ENCODE measurements at places on chromosomes 1 and 21.

- DNase-seq: no peak
Observed at GRCh38 chr1:161483361-161483760, 21.9 kb upstream of the FCGR2A start.

- DNase-seq: no peak
Observed at GRCh38 chr1:8639148-8639547, 178.3 kb downstream of the RERE start.

DNA sequence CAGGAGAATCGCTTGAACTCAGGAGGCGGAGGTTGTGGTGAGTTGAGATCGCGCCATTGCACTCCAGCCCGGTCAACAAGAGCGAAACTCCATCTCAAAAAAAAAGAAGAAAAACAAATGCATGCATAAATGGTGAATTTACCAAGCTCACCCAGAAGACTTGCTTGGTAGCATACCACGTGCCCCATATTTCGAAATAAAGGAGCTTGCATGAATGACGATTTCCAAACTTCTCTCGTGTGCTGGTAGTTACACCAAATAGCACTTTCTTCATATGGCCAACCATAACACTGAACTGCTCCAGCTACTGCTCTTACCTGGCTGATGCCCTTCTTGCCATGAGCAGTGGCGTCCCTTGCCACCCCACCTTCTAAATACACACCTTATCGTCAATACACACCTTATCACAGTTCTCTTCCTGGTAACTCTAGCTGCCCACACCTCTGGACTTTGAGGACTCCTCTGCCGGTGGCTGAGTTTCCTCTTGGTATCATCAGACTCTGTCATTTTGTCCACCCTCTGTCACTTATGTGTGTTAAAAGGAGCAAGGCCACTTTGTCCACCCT lies 2.8 kb downstream of the DOP1B start:
- no peak for DNase-seq

DNA sequence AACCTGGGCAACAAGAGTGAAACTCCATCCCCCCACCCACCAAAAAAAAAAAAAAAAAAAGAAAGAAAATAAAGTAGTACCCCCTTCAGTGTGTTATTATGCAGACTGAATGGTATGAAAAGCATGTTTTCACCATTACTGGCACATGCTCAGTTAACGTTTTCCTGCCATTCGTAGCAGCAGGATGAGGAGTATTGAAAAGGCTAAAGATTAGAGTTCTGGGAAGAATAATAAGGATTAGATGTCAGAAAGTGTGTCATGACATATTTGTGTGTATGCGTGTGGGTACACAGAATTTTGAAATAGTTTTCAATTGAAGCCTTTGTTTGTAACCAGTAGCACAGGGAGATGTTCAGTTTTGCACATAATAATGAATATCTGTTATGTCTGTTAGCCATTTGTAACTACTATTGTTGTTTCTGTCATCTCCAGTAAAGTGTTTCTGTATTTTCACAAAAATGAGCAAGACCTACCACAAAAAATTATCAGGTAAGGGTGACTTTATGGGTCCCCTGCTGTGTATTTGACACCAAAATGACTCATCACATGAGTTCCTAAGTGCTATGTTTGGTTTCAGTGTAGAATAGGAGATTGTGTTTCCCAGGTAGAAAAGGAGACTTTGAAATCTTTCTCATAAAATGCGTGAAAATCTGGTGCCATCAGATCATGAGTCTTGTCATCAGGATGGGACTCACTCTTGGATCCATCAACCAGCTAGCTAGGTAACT lies 358.9 kb downstream of the DISC1 start:
- no peak for DNase-seq
